ENCODE measurements at places on chromosomes 7 and 10. TPM values are rescaled to one million over a fixed set of nuclear protein-coding genes. Genes with fewer than 3 reads are reported as not detected.
A peak's percentile ranks its signal among the peaks of the same experiment; 100 is the strongest.

The ABCB4 gene
- total RNA-seq, result 12.6 TPM

The SLC29A4 gene
- 8.2 TPM for total RNA-seq

- DNase-seq, result no peak
Observed at GRCh38 chr7:78607099-78607498, 808.5 kb downstream of the PHTF2 start.

DNA sequence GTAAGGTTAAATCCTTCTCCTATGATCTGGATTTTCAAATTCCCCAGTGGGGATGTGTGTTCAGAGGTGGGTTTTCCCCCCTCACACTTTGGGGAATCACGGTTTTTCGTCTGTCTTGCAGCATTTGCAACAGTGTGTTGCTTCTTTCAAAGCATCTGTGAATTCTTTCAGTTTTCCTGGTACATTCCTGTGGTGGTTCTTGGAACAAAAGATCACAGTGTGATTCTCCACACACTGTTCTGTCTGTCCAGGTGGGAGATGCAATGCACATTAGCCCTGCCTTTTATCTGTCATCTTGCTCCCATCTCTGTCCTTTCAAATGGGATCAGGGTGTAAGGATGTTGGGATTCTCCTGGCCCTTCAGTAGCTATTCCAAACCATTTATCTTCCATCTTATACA lies 11.8 kb downstream of the AGK start:
- no peak for DNase-seq

GRCh38 chr7:8514781-8515519 lies 81.5 kb downstream of the NXPH1 start:
- no peak for DNase-seq

DNA sequence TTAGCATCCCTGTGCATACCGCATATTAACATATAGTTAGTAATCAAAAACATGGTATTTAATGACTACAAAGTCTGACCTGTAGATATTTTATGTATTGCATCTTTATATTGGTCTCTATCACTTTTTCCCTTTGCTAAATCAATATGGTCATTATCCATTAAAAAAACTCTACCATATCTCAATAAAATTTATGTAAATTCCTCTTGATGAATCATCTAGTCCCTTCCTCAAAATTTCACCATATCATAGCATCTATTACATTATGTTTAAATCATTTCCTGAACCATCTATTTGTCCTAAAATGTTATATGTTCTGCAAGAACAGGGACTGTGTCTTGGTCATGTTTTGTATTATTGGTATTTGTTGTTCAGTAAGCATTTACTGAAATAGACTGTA lies 7.7 kb upstream of the ING3 start:
- no peak for DNase-seq

GRCh38 chr7:37757563-37757962 lies 74.0 kb downstream of the GPR141 start:
- DNase-seq, result no peak

The CNPY1 gene
- not detected for total RNA-seq

GRCh38 chr10:30227481-30227880 lies 121.6 kb downstream of the MTPAP start:
- no peak for DNase-seq

The TMEM229A gene
- total RNA-seq, result not detected

The FAM131B gene
- 1.5 TPM for total RNA-seq

DNA sequence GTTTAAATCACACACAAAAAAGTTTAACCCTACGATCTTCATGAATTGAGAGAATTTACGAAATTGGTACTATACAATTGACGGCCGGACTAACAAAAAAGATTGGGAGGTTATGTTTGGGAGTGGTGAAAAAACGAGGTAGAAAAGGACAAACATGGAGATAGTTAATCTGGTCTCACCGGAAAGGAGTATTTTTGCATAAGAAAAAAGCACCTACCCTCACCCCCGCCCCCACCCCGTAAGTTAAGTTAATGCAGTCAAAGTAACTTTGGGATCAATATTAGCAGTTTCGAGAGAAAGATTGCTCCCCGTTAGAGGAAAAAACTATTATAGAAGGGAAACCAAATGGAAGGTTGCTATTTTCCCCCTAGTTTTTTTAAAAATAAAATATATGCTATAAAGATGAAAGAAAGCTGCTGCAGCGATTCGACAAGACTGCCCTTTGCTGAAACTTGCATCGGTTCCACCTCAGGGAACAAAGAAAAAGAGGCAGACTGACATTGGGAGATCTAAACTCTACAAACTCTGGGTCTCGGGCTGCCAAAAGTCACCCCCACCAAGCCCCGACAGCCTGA lies 3.5 kb downstream of the SP8 start:
- no peak for DNase-seq

DNA sequence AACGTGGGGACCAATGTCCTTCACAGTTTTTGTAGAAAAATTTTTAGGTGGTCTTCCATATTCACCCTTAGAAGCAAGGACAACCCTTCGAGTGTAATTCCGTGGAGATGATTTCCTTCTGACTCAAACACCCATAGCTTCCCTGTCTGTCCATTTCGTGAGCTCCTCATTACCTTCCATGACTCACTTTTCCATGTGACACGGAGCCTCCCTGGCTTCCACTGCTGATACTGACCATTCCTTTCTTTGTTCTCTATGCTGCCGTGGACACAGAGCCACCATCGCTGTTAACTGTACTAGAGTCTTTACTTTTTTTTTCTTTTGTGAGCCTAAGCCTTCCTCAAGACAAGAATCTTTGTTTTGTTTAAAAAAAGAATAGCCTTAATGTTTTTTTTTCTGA lies 12.5 kb upstream of the ARMS2 start:
- peak; percentile 57 for DNase-seq

- DNase-seq, result no peak
Observed at GRCh38 chr10:60086421-60086820, 180.1 kb upstream of the CCDC6 start.

- no peak for DNase-seq
Observed at GRCh38 chr7:48419401-48419800, 248.1 kb downstream of the ABCA13 start.

GRCh38 chr10:66837335-66837734 lies 88.5 kb upstream of the LRRTM3 start:
- DNase-seq, result no peak

GRCh38 chr10:119421891-119422681 lies 120.4 kb downstream of the RGS10 start:
- no peak for DNase-seq

The TMEM176B gene
- not detected for total RNA-seq

- no peak for DNase-seq
Observed at GRCh38 chr10:61125560-61126170, 181.7 kb upstream of the RHOBTB1 start.

GRCh38 chr7:69318794-69319193 lies 279.5 kb upstream of the AUTS2 start:
- DNase-seq, result no peak

GRCh38 chr10:36683421-36683820 lies 442.0 kb upstream of the ANKRD30A start:
- no peak for DNase-seq

The ANKRD61 gene
- not detected for total RNA-seq

GRCh38 chr7:44087911-44088838 lies 5.8 kb upstream of the POLM start:
- no peak for DNase-seq

DNA sequence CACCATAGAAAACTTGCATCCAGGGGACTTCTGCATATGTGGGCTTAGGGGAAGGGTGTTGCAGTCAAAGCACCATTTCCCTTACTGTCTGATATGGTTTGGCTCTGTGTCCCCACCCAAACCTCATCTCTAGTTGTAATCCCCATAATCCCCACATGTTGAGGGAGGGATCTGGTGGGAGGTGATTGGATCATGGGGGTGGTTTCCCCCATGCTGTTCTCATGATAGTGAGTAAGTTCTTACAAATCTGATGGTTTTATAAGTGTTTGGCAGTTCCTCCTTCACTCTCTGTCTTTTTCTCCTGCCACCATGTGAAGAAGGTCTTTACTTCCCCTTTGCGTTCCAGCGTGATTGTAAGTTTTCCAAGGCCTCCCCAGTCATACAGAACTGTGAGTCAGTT lies 177.4 kb downstream of the ADK start:
- no peak for DNase-seq

The CC2D2B gene
- total RNA-seq, result 0.52 TPM

GRCh38 chr7:98236355-98237185 lies 15.5 kb downstream of the TECPR1 start:
- DNase-seq, result no peak

The GJC3 gene
- not detected for total RNA-seq

DNA sequence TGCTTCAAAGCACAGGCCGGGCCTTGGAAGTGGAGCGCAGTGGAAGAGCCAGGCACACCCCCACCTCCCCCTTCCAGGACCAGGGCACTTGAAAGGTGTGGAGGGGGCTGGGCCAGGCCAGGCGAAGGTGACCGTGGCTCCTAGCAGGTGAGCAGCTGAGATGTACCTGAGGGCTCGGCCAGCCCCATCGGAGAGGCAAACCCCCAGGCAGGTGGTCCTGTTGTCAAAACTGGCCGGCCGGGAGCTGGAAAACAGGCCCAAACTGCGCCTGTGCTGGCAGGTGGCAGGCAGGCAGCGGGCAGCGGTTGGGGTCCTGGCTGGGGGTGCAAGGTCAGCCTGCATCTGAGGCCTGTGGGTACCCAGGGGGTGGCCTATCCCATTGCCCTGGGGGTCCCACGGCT lies 96.4 kb upstream of the DNAAF5 start:
- no peak for DNase-seq

The CTAGE4 gene
- total RNA-seq, result 2.8 TPM

The ICA1 gene
- 9.6 TPM for total RNA-seq

- no peak for DNase-seq
Observed at GRCh38 chr10:114772496-114773196, 48.9 kb upstream of the FHIP2A start.

- no peak for DNase-seq
Observed at GRCh38 chr7:41472427-41473125, 230.3 kb downstream of the INHBA start.

DNA sequence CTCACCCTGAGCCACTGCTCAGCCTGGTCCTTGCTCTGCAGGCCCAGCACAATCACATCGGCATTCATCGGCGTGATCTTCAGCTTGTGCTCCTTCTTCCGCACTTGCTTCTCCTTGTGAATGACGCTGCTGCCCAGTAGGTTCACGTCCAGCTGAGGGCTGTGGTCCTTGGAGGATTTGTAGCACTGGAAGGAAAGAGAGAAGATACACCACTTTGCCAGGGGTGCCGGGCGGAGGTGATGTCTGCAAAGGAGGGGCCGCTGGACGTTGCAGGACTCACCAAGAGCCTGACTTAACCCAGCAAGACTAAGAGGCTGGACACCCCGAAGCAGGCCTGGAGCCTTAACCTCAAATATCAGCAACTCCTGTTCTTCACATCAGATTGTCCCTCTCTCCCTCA lies 74.8 kb downstream of the VWA2 start:
- no peak for DNase-seq

- DNase-seq, result no peak
Observed at GRCh38 chr10:126455766-126456405, 67.6 kb upstream of the ADAM12 start.

The GIMAP2 gene
- total RNA-seq, result 0.07 TPM

The GTF2IRD1 gene
- total RNA-seq, result 28.0 TPM

- DNase-seq, result no peak
Observed at GRCh38 chr10:126205486-126206205, 182.6 kb downstream of the ADAM12 start.

The GRM3 gene
- total RNA-seq, result not detected

- no peak for DNase-seq
Observed at GRCh38 chr7:46115410-46115809, 194.3 kb upstream of the IGFBP3 start.

DNA sequence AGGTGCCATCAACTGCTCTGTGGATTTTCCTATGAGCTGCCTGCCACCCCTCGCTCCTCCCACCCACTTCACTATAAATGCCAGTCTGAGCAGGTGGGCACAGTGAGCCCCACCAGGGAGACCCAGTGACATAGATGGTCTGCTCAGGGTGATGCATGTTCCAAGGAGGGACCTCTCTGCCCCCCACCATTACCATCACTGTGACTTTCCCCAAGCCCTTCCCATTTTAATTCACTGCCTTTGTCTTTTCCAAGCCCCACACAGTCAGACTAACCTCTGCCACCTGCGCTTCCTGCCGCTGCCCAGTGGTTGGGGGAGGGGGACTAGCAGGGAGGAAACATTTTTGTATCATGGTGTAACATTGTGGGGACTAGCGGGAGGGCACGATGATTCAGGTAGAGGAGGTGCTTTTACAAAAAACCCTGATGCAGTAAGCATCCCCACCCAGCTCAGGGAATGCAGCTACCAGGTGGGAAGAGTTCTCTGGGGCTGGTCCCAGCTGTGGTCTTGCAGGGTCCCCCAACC lies 24.6 kb downstream of the PRSS2 start:
- no peak for DNase-seq

DNA sequence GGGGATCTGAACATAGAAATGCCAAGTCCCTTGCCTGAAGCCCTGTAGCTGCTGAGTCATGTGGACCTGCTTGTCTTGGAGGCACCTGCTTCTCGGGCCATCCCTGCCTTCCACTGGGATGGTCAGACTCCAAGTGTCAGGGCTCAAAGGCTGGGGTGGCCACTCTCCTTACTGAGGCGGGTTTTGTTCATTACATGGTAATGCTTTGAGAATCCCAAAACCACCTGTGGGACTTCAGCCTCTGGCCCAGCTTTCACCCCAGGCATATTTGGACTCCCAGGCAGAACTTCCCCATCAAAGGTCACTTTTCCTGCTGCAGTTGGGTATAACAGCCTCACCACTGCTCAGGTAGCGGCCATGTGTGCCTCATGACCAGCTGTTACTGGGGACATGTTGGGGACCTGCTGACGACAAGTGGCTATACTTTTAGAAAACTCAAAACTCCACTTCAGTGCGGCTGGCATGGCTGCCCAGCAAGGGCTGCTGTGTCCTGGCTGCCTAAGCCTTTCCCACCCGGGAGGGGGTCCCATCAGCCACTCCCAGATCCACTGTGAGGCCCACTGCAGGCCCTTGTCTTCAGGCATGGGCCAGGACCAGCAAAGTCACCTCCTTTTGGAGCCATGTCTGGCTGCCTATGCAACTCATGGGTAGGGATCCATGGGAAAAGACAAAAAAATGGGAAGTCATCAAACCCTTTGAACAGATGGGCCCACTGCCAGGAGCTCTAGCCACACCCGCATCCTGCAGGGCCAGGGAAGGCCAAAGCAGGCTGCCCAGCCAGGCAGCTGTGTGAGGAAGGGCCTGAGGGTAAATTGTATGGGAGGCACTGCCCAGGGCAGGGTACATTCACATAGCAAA lies 96.7 kb downstream of the ARHGAP22 start:
- no peak for DNase-seq
